Epithelial cell of esophagus (primary cell): ENCODE measurements at places on chromosomes 13 and 19.

GRCh38 chr19:46288896-46289588, 7.8 kb upstream of the HIF3A start:
- peak; percentile 93 for DNase-seq

- no peak for DNase-seq
Measured at GRCh38 chr13:114130131-114130836, 2.1 kb downstream of the RASA3 start.

- no peak for DNase-seq
Measured at GRCh38 chr19:53730391-53730790, 93.7 kb downstream of the NLRP12 start.

GRCh38 chr13:57624565-57625435, 6.7 kb upstream of the PCDH17 start:
- peak; percentile 71 for DNase-seq

GRCh38 chr13:114067381-114067885, 65.0 kb downstream of the RASA3 start:
- peak; percentile 18 for DNase-seq
